ENCODE measurements at places on chromosomes 1 and 21. TPM values are rescaled to one million over a fixed set of nuclear protein-coding genes. Genes with fewer than 3 reads are reported as not detected.

GRCh38 chr1:86419277-86419903 lies 4.6 kb upstream of the CLCA2 start:
- H3K4me3 ChIP-seq, result no peak overlapping the region
- H3K36me3 ChIP-seq, result no peaks in the 10 kb centered on the region
- no peaks in the 10 kb centered on the region for H3K27me3 ChIP-seq
- H3K27ac ChIP-seq, result no peak overlapping the region
- H3K4me1 ChIP-seq, result no peaks in the 10 kb centered on the region
- DNase-seq, result no peak

DNA sequence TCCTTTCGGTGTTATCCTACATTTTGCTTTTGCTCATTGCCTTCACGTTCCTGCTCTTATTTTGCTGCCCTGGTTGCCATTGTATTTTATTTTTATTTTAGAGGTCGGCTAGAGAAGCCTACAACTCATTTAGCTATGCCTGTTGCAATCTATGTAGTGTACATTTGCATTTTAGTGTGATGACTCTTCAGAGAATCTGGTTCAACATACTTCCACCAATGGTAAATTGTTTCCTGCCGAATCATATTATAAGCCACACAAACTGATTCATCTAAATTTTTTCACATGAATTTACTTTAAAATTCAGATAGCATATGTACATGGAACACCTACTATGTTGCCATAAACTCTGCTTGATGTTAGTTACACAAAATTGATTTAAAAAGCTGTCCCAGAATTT lies 1596.9 kb downstream of the PLA2G4A start:
- H3K4me3 ChIP-seq, result no peak overlapping the region
- no peak overlapping the region for H3K27ac ChIP-seq
- no peak for DNase-seq
- H3K27me3 ChIP-seq, result no peaks in the 10 kb centered on the region
- no peaks in the 10 kb centered on the region for H3K4me1 ChIP-seq
- no peaks in the 10 kb centered on the region for H3K36me3 ChIP-seq

Gene OR2L8
- total RNA-seq, result not detected

DNA sequence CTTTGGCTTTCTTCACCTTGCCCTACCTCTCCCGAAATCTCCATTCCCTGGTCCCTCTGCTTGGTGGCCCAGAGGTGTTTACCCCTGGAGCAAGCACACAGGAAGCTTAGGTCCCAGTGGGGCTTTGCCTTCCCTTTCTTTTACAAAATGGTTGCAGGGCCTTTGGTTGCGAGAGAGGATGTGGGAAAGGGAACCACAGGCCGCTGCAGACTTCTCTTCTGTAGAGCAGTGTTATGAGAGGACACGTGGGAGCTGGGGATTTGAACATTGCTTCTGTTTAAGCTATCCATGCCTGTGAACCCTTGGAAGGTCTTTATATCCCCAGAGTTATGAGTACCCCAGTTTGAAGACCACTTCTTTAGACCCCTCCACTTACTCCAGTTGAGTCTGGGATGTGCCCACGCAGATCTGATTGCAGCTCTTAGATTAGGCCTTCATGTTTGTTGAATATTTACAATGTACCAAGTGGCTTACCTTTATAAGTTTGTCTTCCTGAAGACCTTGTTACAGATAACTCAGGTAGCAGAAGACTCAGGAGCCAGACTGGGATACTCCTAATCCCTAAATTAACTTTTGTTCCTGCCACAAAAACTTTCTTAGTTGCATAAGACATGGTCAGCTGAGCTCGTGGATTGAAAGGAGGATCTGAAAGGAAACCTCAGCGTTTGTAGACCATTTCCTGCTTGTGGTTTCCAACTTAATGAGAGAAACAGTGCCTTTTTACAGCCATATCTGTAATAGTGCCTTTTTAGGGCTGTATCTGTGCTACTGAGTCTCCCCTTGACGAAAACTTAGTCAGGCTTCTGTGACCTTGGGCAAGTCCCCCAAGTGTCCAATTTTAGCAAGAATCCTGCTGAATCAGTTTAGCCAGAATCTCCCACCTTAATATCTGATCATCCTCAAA lies 21.9 kb upstream of the IVNS1ABP start:
- no peak overlapping the region for H3K4me3 ChIP-seq
- H3K27me3 ChIP-seq, result no peaks in the 10 kb centered on the region
- peak; percentile 47 for DNase-seq
- no peaks in the 10 kb centered on the region for H3K4me1 ChIP-seq
